Occipital lobe (tissue), 3 donors: ENCODE measurements at places on chromosomes 6 and 20. TPM values are rescaled to one million over a fixed set of nuclear protein-coding genes. Genes with fewer than 3 reads are reported as not detected.

Gene CCM2L
- 2.0 TPM for total RNA-seq

DNA sequence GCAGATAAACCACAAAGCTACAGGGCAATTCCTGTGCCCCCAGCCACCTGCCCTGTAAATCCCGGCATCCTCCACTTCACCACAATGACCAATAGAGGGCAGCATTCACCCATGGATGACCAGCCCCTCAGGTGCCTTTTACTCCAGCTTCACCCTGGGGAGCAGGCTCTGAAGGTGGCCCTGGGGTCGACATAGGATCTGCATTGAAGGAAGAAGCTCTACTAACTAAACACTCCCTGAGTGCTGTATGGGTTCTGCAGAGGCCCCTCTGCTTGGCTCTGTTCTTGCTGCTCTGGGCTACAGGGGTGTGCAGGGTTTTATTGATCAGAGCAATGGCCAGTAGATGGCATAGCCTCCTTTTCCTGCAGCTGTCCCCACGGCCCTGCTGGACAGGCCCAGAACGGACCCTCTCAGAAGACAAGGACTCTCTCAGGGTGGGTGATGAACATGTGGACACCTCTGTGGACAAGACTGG, 20.3 kb downstream of the CST4 start:
- DNase-seq, result peak; percentile 31

DNA sequence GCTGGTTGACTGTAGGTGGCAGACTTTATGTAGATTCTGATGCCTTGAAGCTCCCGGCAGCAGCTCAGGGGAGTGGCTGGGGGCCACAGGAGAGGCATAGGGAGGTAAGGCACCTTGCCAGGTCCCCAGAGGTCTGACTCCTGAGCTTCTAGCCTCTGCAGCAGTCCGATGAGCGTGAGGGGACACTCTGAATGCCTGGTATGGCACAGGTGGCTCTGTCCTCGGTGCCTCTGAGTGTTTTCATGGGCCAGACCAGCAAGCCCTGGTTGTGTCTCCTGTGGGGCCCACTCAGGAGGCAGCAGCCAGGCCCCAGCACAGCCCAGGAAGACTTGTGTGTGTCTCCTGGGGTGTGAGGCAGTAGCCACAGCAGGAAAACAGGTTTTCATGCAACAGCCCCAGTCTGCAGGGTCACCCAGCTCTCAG, 39.7 kb upstream of the IRF4 start:
- no peak for DNase-seq

DNA sequence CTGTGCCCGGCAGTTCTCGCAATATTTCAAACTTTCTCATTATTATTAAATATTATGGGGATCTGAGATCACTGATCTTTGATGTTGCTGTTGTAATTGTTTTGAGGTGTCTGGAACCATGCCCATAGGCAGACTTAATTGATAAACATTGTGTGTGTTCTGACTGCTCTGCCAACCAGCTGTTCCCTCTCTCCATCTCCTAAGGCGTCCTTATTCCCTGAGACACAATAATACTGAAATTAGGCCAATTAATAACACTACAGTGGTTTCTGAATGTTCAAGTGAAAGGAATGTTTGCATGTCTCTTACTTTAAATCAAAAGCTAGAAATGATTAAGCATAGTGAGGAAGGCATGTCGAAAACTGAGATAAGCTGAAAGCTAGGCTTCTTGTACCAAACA, 7.6 kb downstream of the MAPK14 start:
- no peak for DNase-seq

DNA sequence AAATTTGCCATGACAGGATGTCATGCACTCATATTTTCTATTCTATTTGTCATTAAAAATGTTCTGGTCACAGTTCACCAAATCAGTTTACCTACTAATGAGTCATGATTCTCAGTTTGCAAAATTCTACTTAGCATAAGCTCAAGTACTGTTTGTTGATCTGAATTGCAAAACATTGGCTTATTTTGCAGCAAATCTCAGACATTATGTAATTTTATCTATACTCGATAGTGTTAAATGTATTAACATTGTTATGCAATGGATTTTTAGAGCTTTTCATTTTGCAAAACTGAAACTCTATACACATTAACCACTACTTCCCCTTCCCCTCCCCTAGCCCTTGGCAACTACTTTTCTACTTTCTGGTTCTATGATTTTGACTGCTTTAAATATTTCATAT, 213.8 kb upstream of the ZFP64 start:
- DNase-seq, result no peak
